ENCODE measurements at places on chromosomes 7 and 10. TPM values are rescaled to one million over a fixed set of nuclear protein-coding genes. Genes with fewer than 3 reads are reported as not detected.

Gene SPDYE6
- not detected for total RNA-seq

Gene WNT16
- not detected for total RNA-seq

Gene LSM5
- 38.9 TPM for total RNA-seq

Gene MAT1A
- total RNA-seq, result not detected

Gene GNAI1
- 16.9 TPM for total RNA-seq

Gene PTPRN2
- 3.6 TPM for total RNA-seq

Gene CDHR3
- total RNA-seq, result 9.8 TPM

Gene EPO
- not detected for total RNA-seq

Gene PBLD
- 1.9 TPM for total RNA-seq

Gene HKDC1
- total RNA-seq, result 0.44 TPM

Gene GIMAP8
- not detected for total RNA-seq

Gene AZGP1
- not detected for total RNA-seq

Gene COL17A1
- total RNA-seq, result 1.6 TPM

Gene SUN3
- not detected for total RNA-seq

Gene MPP7
- total RNA-seq, result 9.1 TPM

Gene SKIDA1
- 0.17 TPM for total RNA-seq

Gene HOXA10
- total RNA-seq, result 46.1 TPM

Gene NME8
- total RNA-seq, result not detected

Gene CCL24
- not detected for total RNA-seq

Gene PDZD7
- total RNA-seq, result 2.8 TPM

Gene ZP3
- 11.9 TPM for total RNA-seq

Gene CPA4
- 10.1 TPM for total RNA-seq

Gene UPK3BL2
- total RNA-seq, result 22.5 TPM

Gene SLC18A3
- total RNA-seq, result not detected

Gene WEE2
- not detected for total RNA-seq

Gene C10orf105
- total RNA-seq, result not detected

Gene DNAJC12
- 15.5 TPM for total RNA-seq

Gene XRCC2
- total RNA-seq, result 18.7 TPM

Gene GIMAP2
- not detected for total RNA-seq

Gene PLEKHS1
- total RNA-seq, result not detected

Gene CUBN
- 0.80 TPM for total RNA-seq

Gene MMS19
- total RNA-seq, result 78.2 TPM

Gene PSD
- total RNA-seq, result 0.23 TPM

Gene PRSS37
- not detected for total RNA-seq

Gene SEMA3A
- total RNA-seq, result 16.9 TPM
